ENCODE measurements at places on chromosomes 5 and 9.

DNA sequence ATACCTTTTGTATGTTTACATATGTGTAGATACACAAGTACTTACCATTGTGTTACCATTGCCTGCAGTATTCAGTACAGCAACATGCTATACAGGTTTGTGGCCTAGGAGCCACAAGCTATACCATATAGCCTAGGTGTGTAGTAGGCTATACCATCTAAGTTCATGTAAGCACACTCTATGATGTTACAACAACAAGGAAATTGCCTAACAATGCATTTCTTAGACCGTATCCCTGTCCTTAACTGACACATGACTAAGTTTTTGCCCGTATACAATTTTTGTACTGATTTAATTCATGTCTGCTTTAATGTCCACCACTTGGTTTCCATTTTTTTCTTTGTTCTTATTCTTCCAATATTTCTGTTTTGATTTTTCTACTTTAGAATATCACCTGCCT lies 18.5 kb downstream of the TNPO1 start:
- DNase-seq: no peak

DNA sequence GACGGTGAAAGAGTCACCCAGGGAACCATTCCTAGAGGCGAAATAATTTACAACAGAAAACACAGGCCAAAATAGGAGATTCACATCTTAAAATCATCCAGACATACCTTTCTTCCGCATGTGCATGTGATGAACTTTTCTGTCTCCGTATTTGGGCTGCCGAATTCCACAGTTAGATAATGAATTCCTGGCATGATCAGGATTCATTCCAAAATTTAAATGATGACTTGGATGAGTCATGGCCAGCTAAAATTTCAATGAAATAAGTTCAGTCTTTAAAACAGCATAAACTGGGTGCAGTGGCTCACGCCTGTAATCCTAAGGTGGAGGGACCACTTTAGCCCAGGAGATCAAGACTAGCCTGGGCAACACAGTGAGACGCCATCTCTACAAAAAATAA lies 82.7 kb downstream of the DROSHA start:
- DNase-seq: no peak

- no peak for DNase-seq
Observed at GRCh38 chr9:68708513-68708912, 3.5 kb downstream of the PIP5K1B start.

DNA sequence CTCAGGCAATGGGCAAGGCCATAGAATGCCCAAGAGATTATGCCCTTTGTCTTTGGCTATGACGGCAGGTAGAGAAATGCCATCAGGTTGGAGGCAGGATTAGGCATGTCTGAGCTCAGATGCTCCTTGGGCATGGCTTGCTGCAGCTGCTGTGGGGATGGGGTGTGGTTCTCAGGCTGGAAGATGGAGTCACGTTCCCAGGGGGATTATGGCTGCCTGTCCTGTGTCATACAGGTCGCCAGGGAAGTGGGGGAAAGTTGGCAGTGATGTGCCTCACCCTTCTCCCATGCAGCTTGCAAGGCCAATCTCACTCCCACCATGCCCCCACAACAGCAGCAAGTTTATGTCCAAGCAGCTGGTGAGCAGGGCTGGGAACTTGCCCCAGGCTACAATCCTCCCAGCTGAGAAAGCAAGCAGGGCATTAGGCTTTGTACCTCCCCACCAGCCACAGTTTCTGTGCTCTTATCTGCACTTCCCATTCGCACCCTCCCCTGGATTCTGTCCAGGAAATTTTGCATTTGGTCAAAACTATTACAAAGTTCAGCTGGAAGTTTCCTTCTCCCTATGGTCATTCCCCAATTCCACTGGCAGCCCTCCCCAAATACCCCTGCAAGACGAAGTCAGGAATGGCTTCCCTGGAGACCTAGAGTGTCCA lies 1788.0 kb upstream of the NUDT12 start:
- DNase-seq: no peak

- DNase-seq: no peak
Observed at GRCh38 chr5:9859808-9860207, 229.7 kb upstream of the TAS2R1 start.

Measured in stimulated activated CD8-positive, alpha-beta memory T cell treated with anti-CD3 and anti-CD28 coated beads, Interleukin-4, amount 100 ng/mL, for 4 hours (primary cell).